ENCODE measurements at places on chromosomes 7 and 10.

DNA sequence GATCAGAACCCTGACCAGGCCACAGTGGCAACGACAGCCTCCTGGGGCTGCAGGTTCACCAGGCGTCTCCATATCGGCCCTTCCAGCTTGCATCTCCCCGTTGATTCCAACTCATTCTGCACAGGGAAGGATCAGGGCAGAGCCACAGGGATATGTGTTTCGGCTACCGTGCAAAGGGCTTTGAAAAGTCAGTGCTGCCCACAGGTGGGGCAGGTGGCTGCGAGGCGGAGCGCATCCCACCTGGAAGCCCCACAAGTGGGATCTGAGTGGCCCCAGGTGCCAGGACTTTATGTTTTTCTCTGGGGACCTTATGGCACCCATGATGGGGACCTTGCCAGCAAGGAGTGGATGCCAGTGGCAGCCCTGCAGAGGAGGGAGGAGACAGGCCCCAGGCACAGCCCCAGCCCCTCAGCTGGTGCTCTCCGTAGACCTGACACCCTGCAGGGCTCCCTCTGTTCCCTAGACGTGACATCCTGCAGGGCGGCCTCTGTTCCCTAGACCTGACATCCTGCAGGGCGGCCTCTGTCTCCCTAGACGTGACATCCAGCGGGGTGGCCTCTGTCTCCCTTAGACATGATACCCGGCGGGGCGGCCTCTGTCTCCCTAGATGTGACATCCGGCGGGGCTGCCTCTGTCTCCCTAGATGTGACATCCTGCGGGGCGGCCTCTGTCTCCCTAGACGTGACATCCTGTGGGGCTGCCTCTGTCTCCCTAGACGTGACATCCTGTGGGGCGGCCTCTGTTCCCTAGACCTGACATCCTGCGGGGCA lies 189.4 kb downstream of the ELFN1 start:
- no peak for DNase-seq

- no peak for DNase-seq
Observed at GRCh38 chr10:25120188-25120587, 54.6 kb upstream of the GPR158 start.

DNA sequence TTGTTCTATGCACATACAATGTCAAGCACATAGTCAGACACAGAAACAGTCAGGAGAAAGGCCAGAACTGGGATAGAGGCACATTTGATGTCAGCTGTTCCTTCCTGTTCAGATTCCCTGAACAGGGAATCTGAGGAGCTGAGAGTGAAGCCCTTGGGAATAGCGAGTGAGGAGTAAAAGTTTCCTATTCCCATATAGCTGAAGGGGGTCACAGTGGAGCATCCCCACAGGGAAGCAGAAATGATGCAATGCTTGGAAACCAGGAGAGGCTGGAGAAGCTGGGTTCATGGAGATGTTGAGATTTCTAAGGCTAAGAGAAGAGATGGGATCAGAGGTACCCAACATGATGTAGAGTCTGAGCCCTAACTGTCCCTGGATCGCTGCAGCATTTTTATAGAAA lies 11.3 kb upstream of the PRXL2A start:
- DNase-seq: no peak

- DNase-seq: no peak
Observed at GRCh38 chr7:28592861-28593260, 180.5 kb downstream of the CREB5 start.

GRCh38 chr10:114511881-114512280 lies 107.6 kb upstream of the AFAP1L2 start:
- no peak for DNase-seq

DNA sequence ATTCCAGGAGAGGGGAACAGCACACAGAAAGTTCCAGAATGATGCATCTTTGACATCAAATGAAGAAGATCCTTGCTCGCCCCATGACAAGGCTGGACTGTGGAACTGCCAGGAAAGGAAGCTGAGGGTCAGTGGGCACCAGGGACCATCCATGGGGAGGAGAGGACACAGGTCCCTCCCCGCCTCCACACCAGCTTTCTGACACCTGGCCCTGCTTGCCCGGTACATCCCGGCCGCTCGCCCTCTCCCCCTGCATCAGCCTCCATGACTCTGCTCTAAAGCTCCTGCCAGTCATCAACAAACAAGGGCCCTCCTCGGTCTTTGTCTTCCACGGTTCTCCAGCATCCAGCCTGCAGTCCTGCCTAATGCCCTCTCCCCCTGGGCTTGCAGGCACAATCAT lies 222.3 kb downstream of the GRID1 start:
- no peak for DNase-seq

DNA sequence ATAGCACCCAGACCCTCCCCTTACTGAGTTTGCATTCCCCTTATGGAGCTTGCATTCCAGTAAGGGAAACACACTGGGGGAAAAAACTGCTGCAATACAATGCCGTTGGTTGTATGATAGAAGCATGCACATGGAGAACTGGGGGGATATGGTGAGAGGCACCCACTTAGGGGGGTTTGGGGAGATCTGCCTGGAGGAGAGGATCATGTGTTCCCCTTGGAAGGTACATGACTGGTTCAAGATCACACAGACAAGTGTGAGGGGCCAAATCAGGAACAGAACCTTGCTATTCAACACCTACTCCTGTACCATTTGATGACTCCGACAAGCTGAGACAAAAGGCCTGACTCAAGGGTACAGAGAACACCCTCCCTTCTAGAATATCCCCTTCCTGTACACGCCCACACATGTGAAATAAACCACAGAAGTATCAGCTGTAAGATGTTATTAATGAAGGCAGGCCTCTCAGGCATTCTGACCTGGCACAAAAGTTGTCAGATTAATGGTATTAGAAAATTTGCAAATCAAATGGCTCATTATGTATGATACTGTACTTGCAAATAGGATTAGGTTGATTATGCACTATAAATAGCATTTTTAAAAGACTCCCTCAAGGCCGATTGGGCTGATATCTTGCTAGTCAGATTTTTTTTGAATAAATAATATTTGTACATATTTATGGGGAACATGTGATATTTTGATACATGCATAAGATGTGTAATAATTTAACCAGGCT lies 122.2 kb downstream of the NPY start:
- no peak for DNase-seq

GRCh38 chr7:6701860-6702259 lies 4.9 kb downstream of the ZNF12 start:
- no peak for DNase-seq

DNA sequence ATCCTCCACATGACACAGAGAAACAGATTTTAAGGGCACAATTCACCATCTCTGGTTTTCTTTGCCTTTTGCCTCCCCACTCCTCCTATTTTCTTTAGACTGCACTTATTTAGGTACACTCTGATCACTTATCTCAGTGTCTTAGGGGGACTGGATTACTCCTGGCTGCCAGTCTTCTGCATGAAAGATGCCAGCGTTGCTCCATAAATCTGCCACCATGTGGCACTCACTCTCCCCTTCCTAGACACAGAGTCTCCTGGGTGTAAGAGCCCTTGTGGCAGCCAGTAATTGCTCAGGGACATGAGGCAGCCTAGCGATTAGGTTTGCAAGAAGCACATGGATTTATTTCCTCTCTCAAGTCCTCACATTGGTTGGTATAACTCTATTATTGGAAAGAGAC lies 34.5 kb upstream of the RBM20 start:
- peak; percentile 62 for DNase-seq

GRCh38 chr7:99001482-99002147 lies 123.3 kb downstream of the TRRAP start:
- no peak for DNase-seq

GRCh38 chr7:67391168-67391567 lies 394.5 kb downstream of the TYW1 start:
- DNase-seq: no peak

DNA sequence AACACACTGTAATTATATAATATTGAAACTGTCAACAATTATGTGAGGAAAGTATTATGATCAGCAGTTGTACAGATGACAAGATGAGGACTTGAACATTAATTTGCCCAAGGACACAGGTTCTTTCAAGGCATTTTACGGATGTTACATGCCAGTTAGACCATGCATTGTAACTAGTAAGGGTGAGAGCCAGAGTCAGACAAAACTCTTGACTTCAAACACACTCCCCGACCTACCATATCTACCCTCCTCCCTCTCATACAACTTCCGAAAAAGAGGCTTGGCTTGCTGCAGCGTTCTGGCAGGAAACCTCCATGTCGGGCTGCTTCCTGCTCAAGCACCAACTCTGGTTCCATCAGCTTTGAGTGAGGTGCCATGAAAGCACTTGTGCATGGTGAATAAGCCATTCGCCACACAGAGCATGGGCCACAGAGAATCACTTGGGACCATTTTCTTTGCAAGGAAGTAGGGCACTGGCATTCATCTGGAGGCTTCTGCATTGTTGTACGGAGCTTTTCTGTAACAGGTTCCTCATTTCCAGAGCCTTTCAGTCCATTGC lies 53.2 kb downstream of the FOXI2 start:
- no peak for DNase-seq

GRCh38 chr10:124605001-124605370 lies 139.2 kb downstream of the FAM53B start:
- DNase-seq: no peak

- no peak for DNase-seq
Observed at GRCh38 chr10:105770524-105771212, 1129.6 kb downstream of the SORCS3 start.

DNA sequence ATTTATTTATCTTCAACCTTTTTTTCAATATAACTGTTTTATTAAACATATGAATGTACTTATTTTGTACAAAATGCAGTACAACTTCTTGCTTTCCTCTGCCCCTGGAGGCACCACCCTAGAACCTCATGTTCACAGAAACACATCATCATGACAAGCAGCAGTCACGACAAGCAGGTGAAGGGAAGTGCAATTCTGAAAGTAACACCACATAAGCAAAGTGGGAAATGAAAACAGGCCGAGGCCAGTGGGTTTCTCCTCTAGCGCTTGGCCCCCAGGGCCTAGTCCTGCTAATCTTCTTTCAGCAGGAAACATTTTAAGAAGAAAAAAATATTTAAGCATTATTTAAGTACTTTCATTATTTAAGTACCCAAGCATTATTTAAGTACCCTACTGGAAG lies 598.1 kb downstream of the SH2D4B start:
- no peak for DNase-seq

GRCh38 chr10:77641788-77642397 lies 4.3 kb upstream of the KCNMA1 start:
- peak; percentile 50 for DNase-seq
